ENCODE measurements at places on chromosomes 7 and 10.

DNA sequence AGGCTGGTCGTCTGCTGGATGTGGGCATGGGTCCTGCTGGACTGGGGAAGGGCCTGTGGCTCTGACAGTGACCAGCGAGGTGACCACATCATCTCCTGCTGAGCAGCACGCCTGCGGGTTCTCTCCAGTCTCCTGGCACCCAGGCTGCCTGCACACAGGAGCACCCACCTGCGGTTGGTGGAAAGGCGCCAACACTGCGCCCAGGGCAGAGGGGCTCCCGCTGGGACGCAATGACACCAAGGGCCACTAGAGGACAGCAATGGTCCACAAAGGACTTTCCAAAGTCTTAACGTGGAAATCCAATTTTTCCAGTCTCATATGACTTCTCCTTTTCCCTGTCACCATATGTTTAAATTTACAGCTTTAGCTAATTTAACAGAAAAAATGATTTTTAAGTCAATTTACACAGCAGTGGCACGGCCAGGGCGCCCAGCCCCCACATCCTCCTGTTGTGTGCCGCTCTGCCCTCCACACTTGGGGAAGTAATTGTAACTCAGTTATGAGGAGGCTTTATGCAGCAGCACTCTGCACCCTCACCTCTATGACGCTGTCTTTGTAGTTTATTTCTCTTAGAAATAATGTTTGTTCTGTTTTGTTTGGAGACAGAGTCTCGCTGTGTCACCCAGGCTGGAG is 38.1 kb downstream of the CFAP46 start:
- no peak for DNase-seq

- DNase-seq: no peak
Measured at GRCh38 chr10:15352836-15353235, 18.3 kb downstream of the FAM171A1 start.

DNA sequence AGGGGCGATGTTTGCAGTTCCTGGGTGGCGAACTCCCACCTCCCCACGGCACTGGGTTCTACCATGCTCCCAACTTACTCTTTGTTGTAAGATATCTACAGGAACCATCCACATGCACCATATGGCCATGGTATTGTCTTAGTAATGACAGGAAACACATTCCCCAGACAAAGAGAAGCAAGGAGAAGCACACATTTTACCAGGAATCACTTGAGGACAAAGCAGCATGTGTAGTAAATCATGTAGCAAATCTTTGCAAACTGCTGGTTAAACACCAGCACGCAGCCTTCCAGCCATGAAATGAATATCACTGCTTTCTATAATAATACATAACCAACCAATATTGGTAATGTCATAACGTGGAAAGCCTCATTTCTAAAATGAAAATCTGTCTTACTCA is 101.2 kb downstream of the NRP1 start:
- DNase-seq: no peak

DNA sequence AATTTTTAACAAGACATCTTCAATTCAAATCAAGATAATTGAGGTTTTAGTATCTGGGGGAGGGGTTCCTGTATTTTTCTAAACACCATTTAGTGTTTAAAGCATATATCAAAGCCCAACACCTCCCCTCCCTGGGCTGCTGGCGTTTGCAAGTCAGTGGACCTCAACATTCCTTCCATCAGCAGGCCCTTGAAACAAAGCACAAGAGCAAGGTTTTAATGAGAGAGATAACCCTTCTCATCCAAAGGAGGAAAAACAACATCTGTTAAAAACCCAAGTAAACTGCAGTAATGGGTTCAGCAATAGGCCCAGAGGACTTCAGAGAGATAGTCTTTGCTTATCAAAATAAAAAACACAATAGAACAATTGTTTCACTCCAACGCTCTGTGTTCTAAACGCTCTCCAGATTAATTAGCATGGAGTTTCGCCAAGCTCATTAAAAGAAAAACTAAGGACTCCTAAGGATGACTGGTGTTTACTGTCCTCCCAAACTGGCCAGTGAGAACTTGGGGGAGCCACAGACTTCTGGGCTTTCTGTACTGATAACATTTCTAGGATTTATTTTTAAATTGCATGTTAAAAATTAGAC is 2.5 kb downstream of the JCAD start:
- DNase-seq: no peak

DNA sequence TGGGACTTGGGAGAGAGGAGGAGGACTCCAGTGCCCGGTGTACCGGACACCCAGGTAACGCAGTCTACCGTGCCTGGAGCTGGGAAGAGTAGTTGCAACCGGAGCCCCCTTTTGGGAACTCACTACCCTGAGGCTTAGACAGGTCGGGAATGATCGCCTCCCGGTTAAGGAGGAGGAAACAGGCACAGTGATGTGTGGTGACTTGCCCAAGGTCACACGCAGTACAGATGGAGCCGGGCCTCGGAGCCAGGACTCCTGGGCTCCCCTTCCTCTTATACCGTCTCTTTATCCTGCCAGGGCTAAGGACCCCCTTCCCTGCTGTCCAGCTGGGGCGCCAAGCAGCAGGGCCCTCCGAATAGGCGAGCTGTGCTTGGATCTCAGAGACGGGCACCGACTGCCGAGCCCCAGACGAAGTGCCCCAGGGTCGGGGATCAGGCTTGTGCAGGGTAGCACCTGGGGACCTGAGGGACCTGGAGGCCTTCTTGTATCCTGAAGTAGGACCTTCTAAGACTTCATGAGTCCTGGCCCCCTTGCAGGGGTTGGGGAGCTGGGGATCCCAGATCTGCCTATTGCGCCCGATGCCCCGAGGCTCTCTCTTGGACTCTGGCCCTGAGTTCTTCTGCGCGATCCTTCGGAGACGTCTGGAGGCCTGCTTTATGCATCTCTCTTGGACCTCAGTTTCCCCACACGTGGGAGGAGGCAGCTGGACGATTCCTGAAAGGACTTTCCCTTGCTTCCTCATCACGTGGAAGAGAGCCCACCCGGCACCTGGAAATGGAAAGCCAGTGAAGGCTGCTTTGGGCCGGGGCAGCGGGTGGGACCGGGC is 767 bp upstream of the CYP26A1 start:
- no peak for DNase-seq

DNA sequence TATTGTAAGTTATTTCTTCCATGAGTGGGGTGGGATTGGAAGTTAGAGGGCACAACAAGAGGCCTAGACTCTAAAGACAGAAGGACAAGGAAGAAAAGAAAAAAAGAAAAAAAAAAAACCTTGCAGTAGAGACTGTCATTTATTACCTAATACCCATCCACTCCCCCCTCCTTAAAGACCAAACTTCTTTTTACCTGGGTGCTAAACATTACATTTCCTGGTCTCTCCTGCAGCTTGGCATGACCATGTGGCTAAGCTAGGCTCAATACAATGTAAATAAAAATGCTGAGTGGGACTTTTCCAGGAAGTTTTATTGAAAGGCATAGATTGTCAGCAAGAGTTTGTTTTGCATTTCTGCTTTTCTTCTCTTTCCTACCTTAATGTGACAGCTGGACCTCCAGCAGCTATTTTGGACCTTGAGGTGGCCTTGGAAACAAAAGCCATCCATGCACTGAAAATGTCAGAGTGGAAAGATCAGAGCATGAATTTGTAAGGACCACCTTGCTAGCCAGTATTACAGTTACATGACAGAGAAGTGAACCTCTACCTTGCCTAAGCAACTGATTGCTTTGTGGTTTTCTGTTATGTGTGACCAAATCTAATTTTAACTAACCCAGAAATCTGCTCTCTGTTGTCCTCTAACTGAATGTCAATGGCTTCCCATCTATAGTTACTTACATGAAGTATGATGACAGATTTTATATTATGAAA is 81.3 kb upstream of the SFMBT2 start:
- no peak for DNase-seq

DNA sequence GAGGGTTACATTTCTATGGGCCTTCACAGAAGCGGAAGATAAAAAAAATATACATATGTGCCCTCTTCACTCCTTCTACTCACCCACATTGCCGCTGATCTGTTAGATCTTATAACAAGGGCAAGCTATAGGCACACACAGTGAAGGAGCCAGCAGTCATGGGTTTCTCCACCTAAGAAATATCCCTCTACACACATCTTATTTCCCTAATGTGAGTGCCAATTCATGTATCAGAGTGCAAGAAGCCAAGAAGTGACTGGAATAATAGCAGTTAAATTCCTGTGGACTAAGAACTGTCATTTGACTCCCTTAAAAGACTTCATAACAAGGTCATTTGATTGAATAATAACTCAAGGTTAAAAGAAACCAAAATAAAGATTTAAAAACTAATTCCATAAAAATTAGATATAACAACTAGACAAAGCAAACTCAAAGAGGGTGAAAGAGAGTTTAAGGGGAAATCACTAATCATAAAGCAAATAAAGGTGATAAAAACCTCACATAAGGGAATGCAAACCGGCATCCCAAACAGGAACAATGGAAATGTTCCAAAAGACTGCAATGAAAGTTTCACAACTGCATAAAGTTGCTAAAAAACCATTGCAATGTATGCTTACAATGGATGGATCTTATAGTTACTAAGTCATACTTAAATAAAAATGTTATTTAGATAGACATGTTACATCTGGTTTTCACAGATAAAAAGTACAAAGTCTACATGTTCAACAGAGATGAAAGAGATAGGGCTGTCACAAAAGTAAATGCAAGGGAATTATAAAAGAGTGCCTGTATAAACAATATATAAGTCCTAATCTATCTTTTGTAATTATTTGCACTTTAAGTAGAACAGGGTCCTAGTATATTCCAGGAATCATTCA is 42.8 kb downstream of the ARHGAP21 start:
- DNase-seq: no peak

DNA sequence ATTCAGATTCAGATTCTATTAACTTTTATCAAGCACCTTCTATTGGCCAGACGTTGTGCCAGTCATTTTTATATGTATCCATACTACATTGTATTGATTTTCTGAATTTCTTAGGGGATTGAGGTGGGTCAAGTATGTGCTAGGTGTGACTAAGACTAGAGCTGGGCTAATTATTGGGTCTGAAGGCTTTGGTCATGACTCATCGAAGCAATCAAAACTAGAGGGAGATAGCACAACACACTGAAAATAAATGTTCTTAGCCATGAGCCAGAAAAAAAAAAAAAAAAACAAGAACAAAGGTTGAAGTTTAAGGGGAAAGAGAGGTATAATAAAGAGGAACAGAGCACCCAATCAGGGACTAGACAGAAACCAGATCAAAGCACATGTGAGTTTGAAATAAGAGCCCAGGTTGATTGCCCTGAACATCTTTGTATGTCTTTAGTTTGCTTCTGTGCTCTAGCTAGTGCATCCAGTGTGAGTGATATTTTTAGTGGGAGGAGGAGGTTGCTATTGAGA is 171.6 kb upstream of the FOXP2 start:
- no peak for DNase-seq

Data from stimulated activated CD4-positive, alpha-beta T cell treated with anti-CD3 and anti-CD28 coated beads, Interleukin-1b, Interleukin-23, amount 100 ng/mL, for 1 hour (primary cell).